Pancreas (tissue), 10 donors: ENCODE measurements at places on chromosomes 4 and X.

GRCh38 chr4:5446595-5447226 lies 261.6 kb downstream of the EVC2 start:
- no peaks in the 10 kb centered on the region for H3K27me3 ChIP-seq
- H3K27ac ChIP-seq, result no peak overlapping the region
- H3K36me3 ChIP-seq, result no peaks in the 10 kb centered on the region

DNA sequence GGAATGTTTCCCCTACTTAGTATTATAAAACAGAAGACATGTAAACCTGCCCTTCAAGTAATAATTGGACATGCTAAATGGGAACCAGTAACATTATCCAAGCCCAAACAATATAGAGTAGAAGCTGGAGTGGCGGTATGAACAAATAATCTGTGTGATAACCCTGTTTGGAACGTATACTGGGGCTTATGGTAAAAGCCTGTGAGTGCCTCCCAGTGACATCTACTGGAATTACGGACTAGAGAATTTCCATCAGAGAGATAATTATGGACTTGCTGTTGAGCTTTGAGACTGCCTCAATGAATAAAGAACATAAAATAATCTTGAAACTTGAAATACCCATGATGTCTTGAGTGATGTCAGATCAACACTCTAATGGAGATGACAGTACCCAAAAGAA lies 406.3 kb upstream of the GRIA3 start:
- no peaks in the 10 kb centered on the region for H3K4me1 ChIP-seq
- no peak for DNase-seq
- H3K36me3 ChIP-seq, result no peaks in the 10 kb centered on the region
- no peak overlapping the region for H3K27ac ChIP-seq
- no peaks in the 10 kb centered on the region for H3K27me3 ChIP-seq

DNA sequence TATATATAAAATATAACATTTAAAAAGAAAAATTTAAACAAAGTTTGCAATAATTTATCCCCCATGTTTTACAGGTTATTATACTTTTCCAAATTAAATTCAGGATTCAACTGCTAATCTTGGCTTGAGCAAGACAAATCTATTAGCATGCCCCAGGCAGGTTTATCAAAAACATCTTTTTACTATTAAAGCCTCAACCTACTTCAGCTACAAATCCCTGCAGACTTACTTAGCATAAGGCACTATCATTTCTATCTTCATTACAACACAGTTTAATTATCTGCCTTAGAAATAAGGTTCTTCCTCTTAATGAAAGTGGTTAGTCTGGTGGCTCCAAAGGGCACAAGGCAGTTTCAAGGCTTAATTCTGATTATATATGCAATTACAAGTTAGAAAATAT lies 477.6 kb downstream of the PACRGL start:
- no peaks in the 10 kb centered on the region for H3K36me3 ChIP-seq
- no peak overlapping the region for H3K27ac ChIP-seq
- no peaks in the 10 kb centered on the region for H3K4me1 ChIP-seq
- DNase-seq, result no peak
- H3K27me3 ChIP-seq, result no peaks in the 10 kb centered on the region

DNA sequence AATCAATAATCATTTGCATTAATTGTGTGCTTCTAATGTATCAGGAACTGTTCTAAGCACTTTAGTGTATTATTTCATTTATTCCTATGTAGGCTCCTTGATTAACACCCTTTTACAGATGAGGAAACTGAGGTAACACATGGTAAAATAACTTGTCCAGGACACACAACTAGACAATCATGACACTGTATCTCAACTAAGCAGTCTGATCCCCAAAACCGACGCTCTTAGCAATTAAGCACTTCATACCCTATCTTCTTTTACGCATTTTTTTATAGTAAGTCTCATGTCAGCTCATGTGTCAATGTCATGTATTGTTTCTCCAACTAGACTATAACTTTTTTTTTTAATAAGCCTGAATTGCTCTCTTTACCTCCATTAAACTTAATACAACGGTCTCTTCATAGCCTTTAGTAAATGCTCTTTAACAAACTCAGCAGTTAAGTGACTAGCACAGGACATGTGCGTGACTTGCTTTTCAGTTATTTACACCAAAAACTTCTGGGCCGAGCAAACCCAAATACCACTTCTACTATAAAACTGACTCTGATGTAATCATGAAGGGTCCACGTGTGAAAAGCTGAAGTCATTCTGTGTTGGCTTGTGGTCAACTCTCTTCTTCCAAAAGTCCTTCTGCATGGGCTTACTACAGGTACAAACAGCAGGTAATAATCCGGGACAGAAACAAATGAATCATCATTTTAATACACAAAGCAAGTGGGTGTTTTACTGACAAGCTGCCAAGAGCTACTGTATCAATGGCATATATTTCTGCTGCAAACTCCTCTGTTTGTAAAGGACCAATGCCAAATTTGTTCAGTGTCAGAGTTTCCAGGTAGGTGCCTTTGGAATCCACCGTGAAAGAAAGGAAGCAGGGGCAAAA lies 7.9 kb upstream of the AMBN start:
- H3K27me3 ChIP-seq, result no peaks in the 10 kb centered on the region
- DNase-seq, result peak; percentile 77
- no peak overlapping the region for H3K4me3 ChIP-seq
- H3K27ac ChIP-seq, result no peak overlapping the region
- H3K36me3 ChIP-seq, result no peaks in the 10 kb centered on the region
- no peaks in the 10 kb centered on the region for H3K4me1 ChIP-seq

DNA sequence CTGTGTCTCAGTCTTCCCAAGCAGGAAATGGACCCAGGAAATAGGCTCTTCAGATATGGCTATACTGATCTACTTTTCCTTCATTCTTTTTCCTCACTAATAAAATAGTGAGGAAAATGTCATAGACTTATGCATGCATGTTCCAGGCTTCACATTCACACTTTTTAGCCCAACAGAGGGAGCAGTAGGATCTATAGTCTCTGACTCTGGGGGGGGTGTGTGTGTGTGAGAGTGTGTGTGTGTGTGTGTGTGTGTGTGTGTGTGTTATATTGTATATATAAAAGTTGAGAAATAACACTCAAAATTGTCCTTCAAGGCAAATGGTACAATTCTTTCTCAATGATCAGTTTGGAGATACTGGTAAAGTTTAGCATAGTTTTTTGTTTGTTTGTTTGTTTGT lies 297.2 kb upstream of the GALNT7 start:
- no peak overlapping the region for H3K4me3 ChIP-seq
- H3K4me1 ChIP-seq, result no peaks in the 10 kb centered on the region
- DNase-seq, result no peak

DNA sequence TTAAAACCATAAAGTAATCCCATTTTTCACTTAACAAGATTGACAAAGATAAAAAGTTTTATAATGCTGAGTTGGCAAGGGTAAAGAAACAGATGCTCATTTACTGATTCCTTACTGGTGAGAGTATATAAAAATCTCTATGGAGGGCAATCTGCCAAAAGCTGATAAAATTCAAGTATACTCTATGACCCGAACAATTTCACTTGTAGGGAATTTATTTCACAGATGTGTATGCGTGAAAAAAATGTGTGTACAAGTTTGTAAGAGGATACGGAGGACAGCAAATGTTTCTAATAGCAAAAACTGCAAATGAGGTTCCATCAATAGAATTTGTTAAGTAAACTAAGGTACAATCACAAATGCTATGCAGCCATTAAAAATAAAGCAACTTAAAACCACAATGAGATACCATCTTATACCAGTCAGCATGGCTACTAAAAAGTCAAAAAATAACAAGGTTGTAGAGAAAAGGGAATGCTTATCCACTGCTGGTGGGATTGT lies 23.4 kb downstream of the DHX15 start:
- no peak overlapping the region for H3K27ac ChIP-seq
- DNase-seq, result no peak
- peaks cover 2% of the 10 kb centered on the region for H3K36me3 ChIP-seq
- no peak overlapping the region for H3K4me3 ChIP-seq
- H3K4me1 ChIP-seq, result peaks cover 37% of the 10 kb centered on the region
- H3K27me3 ChIP-seq, result no peaks in the 10 kb centered on the region

DNA sequence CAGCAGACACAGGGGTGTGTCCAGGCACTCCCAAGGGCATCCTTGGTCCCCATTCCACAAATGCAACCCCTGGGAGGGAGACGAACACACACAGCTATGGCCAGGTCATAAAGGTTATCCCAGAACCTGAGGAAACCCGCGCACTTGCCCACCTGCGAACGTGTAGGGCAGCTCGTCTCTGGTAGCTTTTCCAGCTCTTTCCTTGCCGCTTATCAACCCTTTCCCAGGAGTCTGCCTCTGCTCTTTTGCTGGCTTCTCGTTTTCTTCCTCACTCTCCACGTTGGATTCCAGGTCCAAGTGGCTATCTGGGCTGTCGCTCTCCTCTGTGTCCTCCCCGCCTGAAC lies 13.5 kb downstream of the NOP14 start:
- no peaks in the 10 kb centered on the region for H3K4me1 ChIP-seq
- peaks cover 55% of the 10 kb centered on the region for H3K36me3 ChIP-seq
- H3K4me3 ChIP-seq, result no peak overlapping the region
- no peak for DNase-seq
